SHP77 (cell line): ENCODE measurements at places on chromosomes 4 and X.

- no peak for DNase-seq
These were observed 62.7 kb upstream of the CCDC160 start for GRCh38 chrX:134174273-134174660.

- DNase-seq: no peak
These were observed 349.6 kb upstream of the FTHL17 start for GRCh38 chrX:31421441-31421840.

DNA sequence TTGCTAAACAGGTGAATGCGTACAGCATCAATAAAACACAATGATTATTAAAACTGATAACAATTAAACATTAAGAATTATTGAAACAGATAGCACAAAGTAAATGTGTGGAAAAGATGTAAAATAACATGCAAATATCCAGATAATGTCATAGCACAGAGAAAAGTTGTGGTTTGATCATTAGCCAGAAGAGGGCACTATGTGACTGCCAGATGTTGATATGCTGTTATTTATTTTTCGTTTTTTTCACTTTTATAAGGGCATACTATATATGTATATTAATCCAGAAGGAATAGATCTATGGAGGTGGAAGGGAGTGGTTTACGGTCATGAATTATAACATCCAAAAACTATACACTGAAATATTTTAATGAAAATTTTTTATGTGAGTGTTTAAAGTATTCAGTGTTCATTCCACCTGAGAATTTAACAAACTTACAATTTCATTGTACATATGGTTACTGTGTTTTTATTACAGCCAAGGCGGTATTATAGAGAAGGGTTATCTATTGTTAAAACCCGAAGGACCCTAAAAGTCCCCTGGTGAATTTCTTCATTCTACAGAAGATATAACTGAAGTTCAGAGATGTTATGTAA, 211.9 kb upstream of the UGT8 start:
- DNase-seq: no peak

DNA sequence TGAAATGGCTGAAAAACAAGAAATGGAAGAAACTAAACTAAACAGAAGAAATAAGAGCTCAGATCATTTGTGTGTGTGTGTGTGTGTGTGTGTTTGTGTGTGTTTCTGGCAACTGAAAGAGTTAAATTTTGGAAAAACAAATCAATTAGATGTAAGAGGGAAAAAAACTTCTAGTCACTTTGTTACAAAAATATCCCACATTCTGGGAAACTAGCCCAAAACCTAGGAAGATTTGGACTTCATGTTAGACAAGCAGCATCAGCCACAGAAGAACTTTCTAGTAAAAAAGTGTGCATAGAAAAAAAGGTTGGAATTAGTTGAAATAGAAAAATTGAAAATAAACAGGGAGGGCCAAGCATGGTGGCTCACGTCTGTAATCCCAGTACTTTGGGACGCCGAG, 111.6 kb upstream of the PRKG2 start:
- DNase-seq: no peak

GRCh38 chr4:109614015-109614414, 54.0 kb downstream of the MCUB start:
- DNase-seq: no peak

DNA sequence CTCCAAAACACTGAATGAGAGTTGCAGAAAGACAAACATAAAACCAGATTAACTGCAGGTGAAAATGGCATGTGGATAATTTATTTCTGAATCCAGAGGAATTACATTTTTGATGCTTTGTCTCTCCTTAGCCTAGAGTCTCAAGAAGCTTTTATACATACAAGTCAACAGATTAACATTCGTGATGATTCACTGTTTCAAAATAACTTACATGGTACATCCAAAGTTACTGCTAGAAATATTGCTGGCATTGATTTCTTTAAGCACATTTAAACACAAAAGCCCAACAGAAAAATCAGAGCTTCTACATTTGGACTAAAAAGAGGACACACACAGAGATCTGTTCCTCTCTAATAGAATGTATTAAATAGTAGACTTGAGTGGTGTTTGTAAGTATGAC, 105.6 kb downstream of the AMELX start:
- no peak for DNase-seq

DNA sequence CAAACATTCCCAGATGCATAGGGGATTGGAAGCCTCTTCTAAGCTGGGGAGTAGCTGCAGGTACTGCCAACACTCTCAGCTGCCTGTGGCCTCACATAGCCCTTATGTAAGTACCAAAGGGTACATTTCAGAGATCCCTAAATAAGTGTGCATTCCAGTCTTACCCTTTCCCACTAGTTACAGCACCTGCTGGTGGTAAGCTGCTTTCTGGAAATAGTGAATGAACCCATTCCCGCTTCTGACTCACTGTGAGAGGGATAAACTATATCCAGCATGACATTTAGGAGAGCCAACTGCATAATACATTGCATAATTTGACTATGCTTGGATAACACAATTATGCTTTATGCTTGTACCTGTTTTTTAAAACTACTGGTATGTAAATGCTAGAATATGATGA, 149.0 kb downstream of the FAM13A start:
- no peak for DNase-seq

DNA sequence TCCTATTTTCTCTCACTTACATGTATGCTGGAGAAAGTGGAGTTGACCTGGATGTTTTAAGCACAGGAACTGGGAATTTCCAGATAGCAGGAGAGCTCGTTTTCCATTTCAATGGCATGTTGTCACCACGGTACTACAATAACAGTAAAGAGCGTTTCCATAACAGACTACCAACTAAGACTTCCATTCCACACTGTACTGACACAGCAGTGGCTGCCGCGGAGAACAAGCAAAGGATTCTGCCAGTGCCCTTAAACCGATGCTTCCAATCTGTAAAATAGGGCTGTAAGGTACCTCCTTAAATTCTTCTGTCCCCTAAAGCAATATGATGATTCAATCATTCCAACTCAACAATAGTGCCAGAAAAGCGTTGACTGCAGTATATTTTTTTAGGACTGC, 143.9 kb downstream of the KLHL13 start:
- no peak for DNase-seq

DNA sequence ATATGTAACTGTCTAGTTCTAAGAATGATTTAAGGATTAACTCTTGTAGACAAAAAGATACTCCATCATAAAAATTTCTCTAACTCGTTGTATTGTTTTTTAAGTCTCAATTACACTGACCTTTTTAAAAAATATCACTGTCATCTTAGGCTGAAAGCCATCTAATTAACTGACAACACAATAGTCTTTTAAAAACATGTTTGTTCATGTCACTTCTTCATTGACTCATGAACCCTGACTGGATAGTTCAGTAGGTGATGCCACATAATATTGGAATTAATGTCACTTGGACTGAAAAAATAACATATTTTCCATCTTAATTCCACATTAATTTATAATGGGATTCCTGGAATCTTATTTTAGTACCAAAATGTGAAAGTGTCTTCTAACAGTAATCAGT, 179.3 kb downstream of the ADGRL3 start:
- no peak for DNase-seq

DNA sequence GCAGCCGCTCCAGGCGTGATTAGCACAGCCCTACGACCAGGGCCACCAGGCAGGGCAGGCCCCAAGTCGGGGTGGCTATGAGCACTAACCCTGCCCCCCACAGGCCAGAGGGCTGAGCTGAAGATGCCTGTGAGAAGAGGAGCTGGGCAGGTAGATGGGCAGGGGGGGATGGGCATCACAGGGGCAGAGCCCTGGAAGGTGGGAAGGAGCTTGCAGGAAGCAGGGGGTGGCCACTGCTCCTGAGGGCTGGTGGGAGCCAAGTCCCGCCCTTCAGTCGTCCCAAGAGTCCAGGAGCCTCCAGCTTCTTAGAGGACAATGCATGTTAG, 7.3 kb upstream of the MXD4 start:
- no peak for DNase-seq

DNA sequence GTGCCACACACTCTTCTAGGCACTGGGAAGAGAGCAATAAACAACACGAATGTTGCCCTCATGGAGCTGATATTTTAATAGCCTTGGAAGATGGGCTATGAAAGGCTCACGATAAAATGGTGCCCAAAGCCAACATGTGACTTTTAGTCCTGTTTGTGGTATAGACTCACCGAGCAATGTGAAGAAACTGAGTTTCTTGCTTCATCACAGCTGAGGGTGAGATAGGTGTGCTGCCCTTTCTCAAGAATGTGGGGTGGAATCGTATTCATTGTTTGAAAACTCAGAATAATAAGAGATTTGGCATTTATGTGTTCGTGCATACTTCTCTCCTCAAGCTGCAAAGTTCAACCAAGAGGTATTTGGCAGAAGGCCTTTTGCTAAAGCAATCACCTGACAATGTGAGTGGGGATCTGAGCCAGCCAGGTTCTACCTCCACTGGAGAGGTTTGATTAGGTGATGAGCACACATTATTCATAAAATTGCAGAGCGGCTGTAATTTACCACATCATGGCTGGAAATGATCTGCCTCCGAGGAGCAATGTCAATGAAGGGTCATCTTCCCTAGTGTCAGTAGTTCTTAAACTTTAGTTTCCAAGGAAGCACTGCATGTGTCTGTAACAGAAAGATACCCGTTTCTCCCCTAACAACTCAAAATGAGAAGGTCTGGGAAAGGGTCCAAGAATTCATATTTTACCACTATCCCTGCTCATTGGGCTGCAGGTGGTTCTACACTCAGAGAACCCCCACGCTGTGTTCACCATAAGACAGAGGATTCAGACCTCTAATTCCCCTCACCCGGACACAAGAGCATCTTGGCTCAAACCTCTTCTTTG, 41.9 kb upstream of the CBR4 start:
- no peak for DNase-seq

DNA sequence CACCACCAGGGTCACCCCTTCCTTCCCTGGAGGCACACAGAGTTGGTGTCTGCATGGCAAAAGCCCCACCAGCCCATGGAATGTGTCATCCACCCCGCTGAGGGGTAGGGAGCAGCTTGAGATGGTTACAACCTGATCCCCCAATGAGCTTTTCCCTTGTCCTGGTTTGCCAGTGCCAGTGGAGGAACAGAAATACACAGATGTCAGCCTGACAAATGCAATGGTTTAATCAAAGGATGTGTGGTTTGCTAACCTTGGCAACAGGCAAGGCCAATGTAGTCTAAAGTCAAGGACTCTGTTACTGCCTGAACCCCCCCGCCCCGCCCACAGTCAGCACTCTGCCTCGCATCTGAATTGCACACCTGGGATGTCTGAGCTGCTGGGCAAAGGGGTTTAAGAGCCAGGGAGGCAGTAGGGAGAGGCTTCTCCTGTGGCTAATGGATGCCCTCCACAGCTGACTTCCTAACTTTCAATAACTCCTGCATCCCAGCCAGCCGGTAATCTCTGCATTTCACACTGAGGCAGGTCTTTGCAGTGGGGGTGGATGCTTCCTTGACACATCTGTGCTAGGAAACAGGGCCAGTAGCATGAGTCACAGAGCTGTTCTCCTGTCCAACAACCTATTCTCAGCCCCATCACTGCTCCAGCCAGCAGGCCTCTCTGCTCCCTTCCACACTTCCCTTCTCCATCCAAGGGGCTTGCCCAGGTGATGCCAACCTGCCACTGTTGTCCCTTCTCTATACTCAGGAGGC, 137.5 kb downstream of the AMMECR1 start:
- no peak for DNase-seq

- no peak for DNase-seq
These were observed 72.0 kb upstream of the PJA1 start for GRCh38 chrX:69237236-69237635.

DNA sequence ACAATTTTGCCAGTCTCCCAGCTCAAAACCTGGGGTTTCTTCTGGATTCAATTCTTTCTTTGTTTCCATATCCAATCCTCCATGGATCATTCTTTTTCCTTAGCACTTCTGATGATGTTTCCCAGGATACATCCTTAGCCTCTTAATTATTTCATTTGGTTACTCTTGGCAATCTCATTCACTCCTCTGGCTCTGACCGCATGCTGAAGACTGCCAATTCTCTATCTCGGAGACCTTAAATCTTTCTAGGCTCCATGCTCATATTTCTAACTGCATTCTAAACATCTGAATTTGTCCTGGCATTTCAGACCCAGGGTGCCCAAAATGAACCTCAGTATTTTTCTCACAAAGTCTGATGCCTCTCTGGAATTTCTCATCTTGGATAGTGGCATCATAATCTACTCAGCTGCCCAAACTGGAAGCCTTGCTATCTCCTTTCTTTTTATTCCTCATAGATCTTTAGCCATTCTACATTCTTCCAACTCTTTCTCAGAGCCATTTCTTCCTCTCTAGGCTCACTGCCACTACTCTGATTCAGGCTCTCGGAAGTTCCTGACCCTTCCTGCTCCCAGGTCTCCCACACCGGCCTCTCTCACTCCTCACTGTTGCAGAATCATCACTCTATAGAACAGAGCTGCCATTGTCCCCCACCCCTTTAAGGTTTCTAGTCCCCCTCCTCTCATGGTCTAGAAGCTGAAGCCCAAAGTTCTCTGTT, 290.2 kb downstream of the CAMK2D start:
- DNase-seq: no peak

DNA sequence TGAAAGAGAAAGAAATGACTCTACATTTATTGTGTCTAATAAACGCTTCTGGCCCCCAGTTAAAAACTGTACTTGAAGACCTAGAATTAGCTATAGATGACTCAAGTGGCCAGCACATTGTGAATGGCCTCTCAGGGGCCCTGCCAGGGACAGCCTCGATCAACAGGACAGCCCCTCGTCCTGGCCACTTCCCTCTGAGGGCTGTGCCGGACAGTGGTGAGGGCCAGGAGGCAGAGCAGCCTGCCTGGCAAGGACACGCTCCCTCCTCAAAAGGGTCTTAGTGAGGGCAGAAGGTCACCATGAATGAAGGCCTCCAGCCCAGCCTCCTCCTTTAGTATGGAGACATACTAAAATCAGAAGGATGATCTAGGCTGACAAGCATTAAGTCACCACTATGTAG, 16.5 kb downstream of the RNF212 start:
- DNase-seq: no peak

DNA sequence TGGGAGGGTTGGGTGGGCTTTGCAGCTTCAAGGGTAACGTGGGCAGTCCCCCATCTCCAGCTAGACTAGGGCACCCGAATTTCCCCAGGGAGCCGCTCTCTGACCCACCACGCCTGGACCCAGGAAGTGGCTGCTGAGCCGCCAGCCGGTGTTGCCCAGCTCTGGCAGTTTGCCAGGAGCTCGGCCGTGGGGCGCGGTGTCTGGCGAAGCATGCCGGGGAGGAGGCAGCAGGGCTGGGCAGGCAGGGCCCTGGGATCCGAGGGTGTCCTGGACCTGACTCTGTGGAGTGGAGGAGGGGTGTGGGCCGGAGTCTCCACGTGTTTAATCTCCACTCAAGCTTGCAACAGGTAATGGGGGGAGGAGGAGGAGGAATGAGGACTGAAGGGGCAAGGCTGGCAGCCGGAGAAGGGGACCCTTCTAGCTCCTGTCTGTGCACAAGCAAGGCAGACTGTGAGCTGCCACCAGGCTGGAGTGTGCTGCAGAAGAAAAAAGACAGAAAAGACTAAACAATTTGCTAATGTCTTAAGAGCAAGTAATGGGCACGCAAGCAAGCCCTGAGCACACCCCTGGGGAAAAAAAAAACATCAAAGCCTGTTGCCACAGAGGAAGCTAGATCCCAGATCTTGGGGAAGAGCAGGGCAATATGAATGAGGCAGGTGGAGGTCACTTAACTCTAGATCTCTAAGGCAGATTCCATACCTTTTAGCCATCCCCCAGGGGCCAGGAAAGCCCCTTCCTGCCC, 2.4 kb downstream of the LONRF3 start:
- peak; percentile 24 for DNase-seq
